ENCODE measurements at places on chromosomes 1 and 21. TPM values are rescaled to one million over a fixed set of nuclear protein-coding genes. Genes with fewer than 3 reads are reported as not detected.

DPYD gene
- total RNA-seq, result 81.5 TPM

ADAMTS4 gene
- total RNA-seq, result 1.4 TPM

ADAMTSL4 gene
- 16.7 TPM for total RNA-seq

NCF2 gene
- total RNA-seq, result 0.16 TPM

NUAK2 gene
- total RNA-seq, result 0.43 TPM

APCS gene
- total RNA-seq, result not detected
